ENCODE measurements at places on chromosomes 16 and 17.

- DNase-seq: no peak
Measured at GRCh38 chr17:30969989-30970830, 629 bp upstream of the RNF135 start.

DNA sequence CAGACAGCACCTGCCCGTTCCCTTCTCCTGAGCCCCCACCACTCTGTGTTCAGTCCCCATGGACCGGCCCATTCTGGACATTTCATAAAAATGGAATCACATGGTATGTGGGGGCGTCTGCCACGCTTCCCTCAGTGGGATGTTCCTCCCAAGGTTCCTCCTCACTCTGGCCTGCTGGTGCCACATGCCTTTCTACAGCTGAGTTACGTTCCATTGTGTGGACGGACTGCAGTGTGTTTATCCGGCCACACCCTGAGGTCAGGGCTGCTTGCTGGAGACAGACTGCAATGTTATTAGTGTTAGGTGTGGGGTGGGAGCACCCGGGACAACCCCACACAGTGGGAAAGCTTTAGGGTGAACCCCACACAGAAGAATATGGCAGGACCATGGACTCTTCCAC lies 5.9 kb upstream of the AATK start:
- DNase-seq: no peak

- no peak for DNase-seq
Measured at GRCh38 chr17:48192321-48192731, 84.8 kb downstream of the SNX11 start.

DNA sequence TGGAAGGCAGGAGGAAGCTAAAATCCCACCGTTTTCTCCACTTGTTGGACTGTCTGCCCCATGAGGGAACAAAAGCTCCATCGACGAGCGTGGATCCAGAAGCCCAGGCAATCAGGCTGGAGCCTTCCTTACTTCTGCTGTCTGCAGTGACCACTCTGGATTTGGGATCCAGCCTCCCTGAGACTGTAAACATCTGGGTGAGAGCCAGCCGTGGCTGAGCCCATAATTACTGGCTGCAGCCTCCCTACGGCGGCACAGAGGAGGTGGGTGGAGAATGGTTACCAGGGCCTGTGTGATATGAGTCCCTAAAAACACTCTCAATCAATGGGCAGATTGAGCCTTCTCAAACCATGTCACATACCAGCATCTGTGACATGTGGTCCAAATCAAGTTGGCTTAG lies 158.2 kb downstream of the FOXL1 start:
- no peak for DNase-seq

DNA sequence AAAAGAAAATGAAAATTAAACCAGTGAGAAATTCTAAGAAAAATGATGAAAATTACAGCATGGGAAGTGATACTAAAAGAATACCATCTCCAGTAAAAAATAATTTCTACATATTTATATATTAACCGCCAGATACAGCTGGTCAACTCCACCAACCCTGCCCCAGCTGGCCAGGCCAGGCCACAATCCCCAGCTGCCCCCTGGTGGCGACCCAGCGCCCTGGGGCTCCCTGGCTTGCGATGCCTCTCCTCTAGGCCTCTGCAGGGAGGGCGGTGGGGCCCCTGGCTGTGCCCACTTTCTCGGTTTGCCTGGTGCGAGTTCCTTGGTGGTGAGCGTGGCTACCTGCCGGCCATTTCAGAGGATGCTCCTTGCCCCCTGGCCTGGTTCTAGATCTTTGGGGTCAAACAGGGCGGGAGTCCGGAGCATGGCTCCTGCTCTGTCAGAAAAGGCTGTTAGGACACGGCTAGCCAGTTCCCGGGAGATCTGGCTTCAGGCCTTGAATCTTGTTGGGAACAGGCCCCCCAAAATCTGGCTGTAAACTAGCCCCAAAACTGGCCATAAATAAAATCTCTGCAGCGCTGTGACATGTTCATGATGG lies 14.5 kb downstream of the GLIS2 start:
- no peak for DNase-seq

GRCh38 chr16:22813948-22814710 lies at the start of gene HS3ST2:
HS3ST2 (plus strand) TSS chr16:22814162; CDS start chr16:22814611, 449 bp downstream.
- no peak for DNase-seq

Measured in iPS DF 19.7 (cell line).